ENCODE measurements at places on chromosomes 1 and 21. TPM values are rescaled to one million over a fixed set of nuclear protein-coding genes. Genes with fewer than 3 reads are reported as not detected.

Gene FLAD1
- 97.0 TPM for total RNA-seq

Gene NUDT4B
- total RNA-seq: not detected

DNA sequence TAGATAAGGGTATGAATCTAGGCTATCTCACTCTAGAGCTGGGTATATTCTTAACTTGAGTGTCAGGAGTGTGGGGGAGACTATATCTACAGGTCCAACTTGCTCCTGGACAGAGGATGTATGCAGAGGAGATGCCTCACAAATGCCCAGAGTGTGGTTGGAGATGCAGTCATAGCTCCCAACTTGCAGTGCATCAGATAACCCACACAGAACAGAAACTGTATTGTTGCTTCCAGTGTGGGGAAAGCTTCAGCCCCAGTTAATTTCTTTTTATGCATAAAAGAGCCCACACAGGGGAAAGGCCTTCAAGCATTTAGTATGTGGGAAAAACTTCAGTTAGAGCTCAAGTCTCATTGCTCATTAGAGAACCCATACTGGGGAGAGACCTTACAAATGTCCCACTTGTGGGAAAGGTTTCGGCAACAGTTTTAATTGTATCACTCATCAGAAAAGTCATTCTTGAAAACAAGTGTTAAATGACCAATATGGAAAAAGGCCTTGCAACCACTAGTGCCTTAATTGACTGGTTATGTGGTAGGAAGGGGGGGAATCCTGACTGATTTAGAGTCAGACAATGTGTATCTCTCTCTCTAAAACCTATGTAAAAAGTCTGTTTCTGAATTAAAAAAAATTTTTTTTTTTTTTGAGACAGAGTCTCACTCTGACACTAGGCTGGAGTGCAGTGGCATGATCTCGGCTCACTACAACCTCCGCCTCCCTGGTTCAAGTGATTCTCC is 67.9 kb downstream of the EBNA1BP2 start:
- no peaks in the 10 kb centered on the region for H3K27me3 ChIP-seq
- H3K36me3 ChIP-seq: peaks cover 38% of the 10 kb centered on the region
- no peak for DNase-seq
- no peak overlapping the region for H3K27ac ChIP-seq
- no peaks in the 10 kb centered on the region for H3K4me1 ChIP-seq
- H3K4me3 ChIP-seq: no peak overlapping the region

DNA sequence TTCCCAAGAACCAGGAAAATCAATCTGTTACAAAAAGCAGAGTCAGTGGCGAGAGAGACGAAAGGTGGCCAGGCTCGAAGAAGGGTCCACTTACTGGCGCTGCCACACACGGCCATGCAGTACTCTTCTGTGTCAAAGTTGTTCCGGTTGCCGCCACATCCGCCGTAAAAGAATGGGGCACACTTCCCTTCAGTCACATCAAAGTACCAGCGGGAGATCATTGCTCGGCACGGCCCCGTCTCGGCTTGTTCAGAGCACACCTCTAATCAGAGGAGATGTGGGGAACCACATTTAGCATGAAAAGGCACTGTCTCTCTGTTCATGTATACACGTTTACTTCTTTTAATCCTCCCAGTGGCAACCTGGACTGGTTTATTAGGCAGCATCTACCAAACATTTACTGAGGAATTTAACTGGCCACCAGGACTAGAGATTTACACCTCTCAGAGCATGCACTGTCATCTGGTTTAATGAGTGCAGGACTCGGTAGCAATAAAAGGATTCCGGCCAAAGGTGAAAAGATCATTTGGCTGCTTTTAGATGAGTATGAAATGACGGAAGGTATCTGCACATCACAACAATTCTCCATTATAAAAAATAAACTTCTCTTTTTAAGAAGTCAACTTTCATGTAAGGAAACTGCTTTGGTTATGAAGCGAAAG is 170.5 kb downstream of the APP start:
- H3K27ac ChIP-seq: peak overlapping the region; percentile 82
- peaks cover 15% of the 10 kb centered on the region for H3K4me1 ChIP-seq
- no peak for DNase-seq
- H3K36me3 ChIP-seq: peaks cover 10% of the 10 kb centered on the region
- no peaks in the 10 kb centered on the region for H3K27me3 ChIP-seq
- H3K4me3 ChIP-seq: no peak overlapping the region

GRCh38 chr1:24765308-24765988 is 20.2 kb downstream of the CLIC4 start:
- no peaks in the 10 kb centered on the region for H3K27me3 ChIP-seq
- H3K36me3 ChIP-seq: peaks cover 3% of the 10 kb centered on the region
- H3K4me1 ChIP-seq: no peaks in the 10 kb centered on the region
- no peak overlapping the region for H3K27ac ChIP-seq
- H3K4me3 ChIP-seq: no peak overlapping the region
- no peak for DNase-seq
